ENCODE measurements at places on chromosomes 12 and 14.

- no peak for ATAC-seq
Observed at GRCh38 chr12:129071362-129071761, 218.1 kb downstream of the GLT1D1 start.

- ATAC-seq: no peak
Observed at GRCh38 chr12:66495709-66496108, 183.2 kb downstream of the GRIP1 start.

GRCh38 chr12:67241482-67241881 lies 27.7 kb upstream of the CAND1 start:
- no peak for ATAC-seq

DNA sequence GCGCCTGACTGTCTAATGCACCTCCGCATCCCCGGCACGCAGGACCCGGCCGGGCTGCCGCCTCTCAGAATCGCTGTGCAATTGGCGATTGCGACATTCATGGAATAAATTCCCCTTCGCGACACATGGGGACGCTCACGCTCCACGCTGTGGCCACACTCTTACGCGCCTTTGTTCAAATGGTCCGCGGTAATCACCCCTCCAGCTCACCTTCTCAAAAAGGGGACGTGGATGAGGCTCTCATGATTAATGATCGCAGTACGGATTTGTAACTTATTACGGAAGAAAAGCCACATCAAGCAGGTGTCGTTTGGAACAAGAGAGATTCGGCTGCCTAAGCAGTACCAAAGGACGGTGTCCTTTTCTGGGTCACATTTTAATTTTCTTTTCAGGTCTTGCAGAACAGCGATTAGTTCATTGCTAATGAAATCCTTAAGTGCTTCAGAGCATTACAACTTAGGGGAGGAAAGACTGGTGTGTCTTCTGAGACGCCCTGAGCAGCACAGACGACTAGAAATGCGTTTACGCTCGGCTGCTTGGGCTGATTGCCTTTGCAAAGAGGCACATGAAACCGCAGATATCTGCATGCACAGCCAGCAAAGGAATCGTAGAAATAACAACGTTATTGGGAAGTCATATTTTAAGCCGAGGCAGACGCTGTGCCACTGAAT lies 37.3 kb upstream of the ADGRD1 start:
- no peak for ATAC-seq

- ATAC-seq: peak; percentile 79
Observed at GRCh38 chr12:12439636-12440035, 82.8 kb downstream of the BORCS5 start.

DNA sequence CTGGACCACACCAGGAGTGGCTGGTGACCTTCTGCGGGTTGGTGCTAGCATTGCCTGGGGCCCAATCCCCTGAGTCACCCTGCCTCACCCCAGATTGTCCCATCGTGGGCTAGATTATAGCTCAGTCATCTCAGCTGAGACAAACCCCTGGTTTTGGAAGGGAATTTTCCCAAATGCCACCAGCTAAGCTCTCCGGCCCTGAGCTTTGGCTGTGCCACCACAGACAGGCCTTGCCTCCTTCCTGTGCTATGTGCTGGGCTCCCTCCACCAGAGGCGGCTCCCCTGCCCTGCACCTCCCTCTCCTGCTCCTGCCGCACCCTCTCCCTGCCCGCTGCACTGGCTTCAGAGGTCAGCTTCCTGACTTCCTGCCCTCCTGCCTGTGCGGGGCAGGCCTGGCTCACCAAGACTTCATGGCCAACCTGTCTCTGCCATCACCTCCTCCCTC lies 196.3 kb downstream of the TSPAN9 start:
- no peak for ATAC-seq

GRCh38 chr14:65492266-65492665 lies 79.7 kb downstream of the FUT8 start:
- ATAC-seq: no peak

DNA sequence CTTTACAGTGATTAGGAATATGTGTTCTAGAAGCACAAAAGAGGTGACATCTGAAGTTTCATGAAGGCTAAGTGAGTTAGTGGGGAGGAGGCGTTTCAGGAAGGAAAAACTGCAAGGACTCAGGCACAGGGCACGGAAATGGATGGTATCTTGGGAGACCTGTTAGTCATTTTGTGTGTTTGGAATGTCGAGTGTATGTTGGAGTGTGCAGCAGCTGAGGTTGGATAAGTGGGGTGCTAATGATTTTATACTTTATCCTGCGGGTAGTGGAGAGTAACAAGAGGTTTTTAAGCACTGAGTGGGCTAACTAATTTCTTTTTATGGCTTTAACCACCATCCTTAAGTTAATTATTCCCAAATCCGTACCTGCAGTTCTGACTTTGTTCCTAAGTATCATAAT lies 571.5 kb upstream of the FBXO33 start:
- ATAC-seq: no peak

DNA sequence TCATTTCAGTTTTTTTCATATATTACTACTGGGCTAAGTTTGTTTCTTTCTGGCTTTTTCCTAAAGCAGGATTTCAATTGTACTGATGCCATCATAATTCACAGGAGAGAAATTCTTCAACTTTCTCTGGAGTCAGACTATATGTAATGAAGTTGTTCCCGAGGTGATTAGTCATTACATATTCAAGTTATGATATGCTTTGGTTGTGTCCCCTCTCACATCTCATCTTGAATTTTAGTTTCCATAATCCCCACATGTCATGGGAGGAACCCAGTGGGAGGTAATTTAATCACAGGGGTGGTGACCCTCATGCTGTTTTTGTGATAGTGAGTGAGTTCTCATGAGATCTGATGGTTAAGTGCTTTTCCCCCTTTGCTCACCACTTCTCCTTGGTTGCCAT lies 227.5 kb upstream of the LRIG3 start:
- no peak for ATAC-seq

GRCh38 chr12:46110223-46110611 lies 119.8 kb upstream of the SCAF11 start:
- no peak for ATAC-seq

DNA sequence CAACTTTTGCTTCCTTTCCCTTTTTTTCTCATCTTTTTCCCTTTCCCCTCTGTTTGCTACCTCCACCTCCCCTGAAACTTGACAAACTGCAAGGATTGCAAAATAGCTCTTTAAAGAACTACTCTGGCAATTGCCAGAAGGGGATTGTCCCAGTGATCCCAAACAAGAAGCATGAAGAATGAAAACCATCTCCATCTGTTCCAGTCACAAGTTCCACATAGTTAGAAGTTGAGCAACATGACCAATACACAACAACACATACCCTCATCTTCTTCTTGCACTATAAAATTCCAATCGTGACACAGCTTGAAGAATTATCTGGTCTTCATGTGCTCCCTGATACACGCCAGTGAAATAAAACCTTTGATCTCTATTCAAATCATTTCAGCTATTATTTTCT lies 93.7 kb upstream of the USP15 start:
- no peak for ATAC-seq

GRCh38 chr12:69008520-69008919 lies 75.5 kb upstream of the CPM start:
- ATAC-seq: no peak

DNA sequence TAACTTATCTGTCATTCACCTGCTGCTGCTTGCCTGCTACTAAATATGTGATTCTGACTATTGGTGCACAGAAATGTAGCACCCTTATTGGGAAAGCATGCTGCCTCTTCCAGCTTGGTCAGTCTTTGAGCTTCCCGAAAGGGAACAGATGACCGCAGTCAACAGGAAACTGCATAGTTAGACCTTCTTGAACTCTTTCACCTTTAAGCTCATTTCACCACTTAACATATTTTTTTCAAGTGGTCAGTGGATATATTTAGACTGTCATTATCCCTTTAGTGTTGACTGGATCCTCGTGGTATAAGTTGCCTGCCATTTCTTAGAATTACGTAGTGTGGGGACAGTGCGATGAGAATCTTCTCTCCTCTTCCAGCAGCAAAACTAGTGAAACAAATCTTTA lies 224.9 kb downstream of the FBXL14 start:
- no peak for ATAC-seq

- ATAC-seq: no peak
Observed at GRCh38 chr12:95723693-95724384, 66.7 kb downstream of the NTN4 start.

- ATAC-seq: no peak
Observed at GRCh38 chr14:88868558-88869159, 44.2 kb downstream of the TTC8 start.

GRCh38 chr12:14260011-14260993 lies 105.2 kb upstream of the ATF7IP start:
- ATAC-seq: no peak

GRCh38 chr12:112413855-112414625 lies 4.6 kb upstream of the RPL6 start:
- no peak for ATAC-seq

DNA sequence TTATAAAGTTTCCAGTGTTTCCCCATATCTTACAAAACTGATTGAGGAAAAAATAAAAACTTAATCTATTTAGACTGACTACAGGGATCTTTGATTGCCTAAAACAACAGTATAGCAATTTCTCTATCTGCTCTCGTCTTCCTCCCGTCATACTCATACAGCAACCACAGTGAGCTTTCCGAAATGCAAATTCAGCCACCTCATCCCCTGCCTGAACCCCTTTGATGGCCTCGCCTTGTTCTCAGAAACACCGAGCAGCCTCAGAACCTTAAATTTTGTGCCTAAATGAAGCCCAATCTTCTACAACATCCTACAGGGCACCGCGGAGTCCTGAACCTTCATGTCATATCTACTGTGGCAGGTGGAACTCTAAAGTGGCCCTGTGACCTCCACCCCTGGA lies 223.7 kb upstream of the TMEM132C start:
- ATAC-seq: no peak

DNA sequence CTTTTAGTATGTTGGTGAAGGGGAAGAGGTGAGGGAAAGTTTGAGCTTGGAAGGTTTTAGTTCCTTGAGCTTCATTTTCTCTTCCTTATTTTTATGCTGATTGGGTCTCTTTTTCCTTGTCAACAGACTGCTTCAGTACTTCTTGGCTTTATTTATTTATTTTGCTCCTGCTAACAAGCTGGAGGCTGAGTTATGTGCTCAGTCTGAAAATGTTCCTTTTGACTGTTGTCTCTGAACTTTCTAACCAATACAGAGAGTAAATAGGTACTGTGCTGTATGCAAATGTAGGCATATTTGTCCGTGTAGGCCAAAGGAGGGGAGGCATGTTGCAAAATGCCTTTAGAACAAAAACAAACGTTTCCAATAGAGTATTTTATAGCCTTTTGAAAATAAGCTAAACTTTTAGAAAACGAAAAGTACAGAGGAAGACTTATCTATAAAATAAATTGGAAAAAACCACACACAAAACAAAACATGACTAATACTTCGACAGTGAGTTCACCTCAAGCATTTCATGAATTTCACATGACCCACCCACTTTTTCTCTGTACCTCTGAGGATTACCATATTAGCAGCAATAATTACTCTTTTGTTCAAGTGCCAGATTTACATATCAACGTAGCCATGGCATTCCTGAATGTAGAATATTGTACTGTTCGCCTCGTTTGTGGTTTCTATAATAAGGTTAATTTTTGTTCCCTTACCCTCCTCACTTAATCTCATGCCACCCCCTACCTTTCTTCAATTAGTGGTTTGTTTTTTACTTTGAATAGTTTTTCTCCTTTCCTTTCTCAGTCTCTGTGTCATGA lies 4.7 kb upstream of the CREBL2 start:
- peak; percentile 42 for ATAC-seq

GRCh38 chr12:32753605-32754004 lies 2.1 kb downstream of the YARS2 start:
- ATAC-seq: no peak

GRCh38 chr12:60501124-60501729 lies 905.4 kb downstream of the SLC16A7 start:
- no peak for ATAC-seq

DNA sequence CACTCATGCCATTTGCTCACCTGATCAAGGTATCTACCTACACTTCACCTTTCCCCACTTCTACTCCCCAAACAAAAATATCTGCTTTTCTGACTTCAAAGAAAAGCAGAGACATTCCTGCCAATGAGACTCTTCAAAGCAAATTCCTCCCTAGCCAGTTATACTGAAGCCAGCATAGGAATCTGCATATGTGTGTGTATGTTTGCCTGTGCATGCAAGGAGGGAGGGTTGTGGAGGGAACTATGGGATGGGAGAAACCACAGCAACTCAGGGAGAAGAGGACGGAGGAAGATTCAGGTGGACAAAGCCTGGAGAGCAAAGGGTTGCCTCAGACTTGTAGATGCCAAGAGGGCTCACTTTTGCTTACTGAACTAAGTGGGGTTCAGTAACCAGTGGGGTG lies 26.4 kb upstream of the VDR start:
- ATAC-seq: no peak
